ENCODE measurements at places on chromosomes 5 and 9. TPM values are rescaled to one million over a fixed set of nuclear protein-coding genes. Genes with fewer than 3 reads are reported as not detected.

DNA sequence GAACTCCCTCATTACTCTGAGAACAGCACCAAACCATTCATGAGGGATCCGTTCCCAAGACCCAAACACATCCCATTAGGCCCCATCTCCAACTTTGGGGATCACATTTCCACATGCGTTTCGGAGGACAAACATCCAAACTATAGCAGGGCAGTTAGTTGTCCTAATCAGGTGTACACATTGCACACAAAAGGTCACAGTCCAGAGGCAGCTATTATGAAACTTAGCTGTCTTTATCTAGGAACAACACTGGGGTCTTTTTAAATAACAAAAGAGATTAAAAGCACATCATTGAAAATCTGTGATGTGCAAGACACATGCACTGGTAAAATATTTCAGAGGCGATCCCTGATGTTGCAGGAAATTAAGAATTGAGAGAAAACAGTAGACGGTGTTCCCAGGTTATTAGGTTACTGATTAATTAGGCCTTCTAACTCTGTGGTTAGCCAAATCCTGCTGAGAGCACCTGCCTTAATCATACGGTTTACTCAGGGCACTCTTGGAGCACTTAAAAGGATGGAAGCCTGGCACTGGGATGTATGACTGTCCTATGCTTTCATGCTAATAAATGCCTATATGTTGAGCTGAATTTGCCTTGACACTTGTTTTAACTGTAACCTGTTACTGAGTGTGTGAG lies 1574.5 kb upstream of the WWC1 start:
- DNase-seq: no peak

- no peak for DNase-seq
Measured at GRCh38 chr5:110099572-110099971, 409.8 kb downstream of the MAN2A1 start.

GRCh38 chr5:173881811-173882575 lies 6.2 kb upstream of the CPEB4 start:
- DNase-seq: no peak

DNA sequence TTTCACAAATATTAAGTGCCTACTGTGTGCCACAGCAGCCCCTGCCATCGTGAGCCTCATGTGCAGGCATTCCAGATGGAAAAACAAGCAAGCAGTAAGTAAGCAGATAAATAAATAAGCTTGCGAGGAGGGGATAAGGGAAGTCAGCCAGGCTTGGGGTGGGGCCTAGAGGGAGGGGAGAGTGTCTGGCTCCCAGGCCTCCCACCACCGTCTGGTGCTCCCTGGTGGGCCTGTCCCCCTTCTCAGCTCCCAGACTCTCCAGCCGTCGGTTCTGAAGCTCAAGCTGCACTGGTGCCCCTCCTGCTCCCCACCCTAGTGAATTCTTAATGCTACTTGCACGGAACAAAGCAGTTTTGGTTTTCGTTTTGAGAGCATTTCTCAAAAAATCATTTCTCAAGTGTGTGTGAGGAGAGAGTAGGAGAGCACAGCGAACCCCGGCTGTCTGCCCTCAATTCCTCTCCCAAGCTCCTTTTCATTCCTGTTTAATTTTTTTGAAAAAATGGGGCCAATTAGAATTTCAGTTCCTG lies 6.6 kb upstream of the IER5L start:
- no peak for DNase-seq

DNA sequence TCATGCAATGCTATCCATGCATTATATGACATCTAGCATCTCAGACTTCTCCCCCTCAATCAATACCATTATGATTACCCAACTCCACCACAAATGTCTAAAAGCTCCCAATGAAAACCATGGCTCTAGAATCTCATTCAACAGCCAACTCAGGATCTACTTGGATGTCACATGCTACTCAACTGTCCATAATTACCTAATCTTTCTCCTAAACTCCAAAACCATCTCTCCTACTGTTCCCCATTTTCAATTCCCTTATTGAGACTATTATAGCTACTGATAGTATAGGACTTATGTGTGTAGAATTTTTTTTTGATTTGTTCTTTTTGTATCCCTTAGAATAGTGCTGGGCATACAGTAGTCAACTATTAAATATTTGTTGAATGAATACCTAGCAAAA lies 8.2 kb upstream of the STRBP start:
- DNase-seq: no peak

DNA sequence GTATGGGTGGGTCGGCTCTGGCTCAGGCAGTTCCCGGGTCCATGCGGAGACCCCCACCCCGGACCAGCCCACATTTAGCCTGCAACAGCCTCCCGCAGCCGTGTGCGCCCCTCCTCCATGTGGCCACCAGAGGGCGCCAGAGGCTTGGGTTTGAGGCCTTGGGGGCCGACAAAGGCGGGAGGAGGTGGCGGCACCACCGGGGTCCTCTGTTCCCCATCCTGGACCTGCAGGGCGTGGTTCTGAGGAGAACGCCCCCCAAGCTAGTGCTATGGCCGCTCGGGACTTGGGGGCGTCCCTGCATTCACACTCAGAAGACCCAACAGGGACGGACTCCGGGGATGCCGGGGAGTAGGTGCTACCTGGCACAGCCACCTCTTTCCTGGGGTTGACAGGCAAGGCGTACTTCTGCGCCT lies 16.5 kb downstream of the ASS1 start:
- no peak for DNase-seq

DNA sequence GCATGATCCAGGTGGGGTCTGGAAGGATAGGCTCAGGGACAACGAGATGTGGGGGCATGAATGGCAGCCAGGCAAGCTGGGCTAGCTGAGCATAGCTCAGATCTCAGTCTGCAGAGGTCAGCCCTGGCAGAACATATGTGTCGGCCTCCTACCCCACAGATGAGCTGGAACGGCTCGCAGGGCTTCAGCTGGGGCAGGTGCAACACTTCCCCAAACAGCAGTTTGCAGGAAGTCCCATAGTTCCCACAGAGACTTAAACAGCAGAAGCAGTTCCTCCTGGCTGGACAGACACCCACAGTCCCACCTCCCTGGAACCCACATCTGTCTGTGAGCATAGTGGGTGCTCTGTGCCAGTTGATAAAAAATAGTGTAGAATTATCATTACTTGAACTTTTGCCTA lies 404.6 kb downstream of the GADD45G start:
- DNase-seq: no peak

- DNase-seq: no peak
Measured at GRCh38 chr5:121251954-121252353, 599.7 kb upstream of the FTMT start.

The IL11RA gene
- total RNA-seq: 10.2 TPM

The SLC46A2 gene
- not detected for total RNA-seq

The CBY3 gene
- total RNA-seq: not detected

The BTF3 gene
- total RNA-seq: 284 TPM

The UCK1 gene
- 30.6 TPM for total RNA-seq
